ENCODE measurements at places on chromosomes 2 and 18. TPM values are rescaled to one million over a fixed set of nuclear protein-coding genes. Genes with fewer than 3 reads are reported as not detected.

ALKAL2 gene
- not detected for total RNA-seq

SF3B6 gene
- total RNA-seq: 101 TPM

LRATD1 gene
- 1.2 TPM for total RNA-seq

DCDC2C gene
- not detected for total RNA-seq

KLHL41 gene
- 0.11 TPM for total RNA-seq

PAX3 gene
- not detected for total RNA-seq

All from GM23248 (cell line).